ENCODE measurements at places on chromosomes 5 and 9.

GRCh38 chr9:8857068-8857925 is 1057.7 kb upstream of the DMAC1 start:
- DNase-seq = no peak

- no peak for DNase-seq
These were observed 788.9 kb upstream of the GRAMD2B start for GRCh38 chr5:125634216-125634835.

DNA sequence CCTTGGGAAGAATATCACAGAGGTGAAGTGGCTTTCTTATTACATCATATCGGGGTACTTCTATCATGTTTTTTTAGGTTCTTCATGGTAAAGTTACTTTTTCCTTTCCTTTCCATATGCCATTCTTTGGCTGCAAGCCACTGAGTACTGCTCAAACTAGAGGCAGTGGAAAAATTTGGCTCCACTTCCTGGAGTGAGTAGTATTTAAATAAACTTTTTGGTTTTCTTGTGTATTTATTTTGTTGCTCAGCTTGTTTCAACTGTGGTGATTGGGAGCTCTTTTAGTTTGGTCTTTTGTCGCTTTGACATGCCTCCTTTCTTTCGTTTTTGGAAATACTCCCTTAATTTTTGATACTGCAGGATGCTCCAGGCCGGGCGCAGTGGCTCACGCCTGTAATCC is 69.8 kb downstream of the WDR70 start:
- no peak for DNase-seq

DNA sequence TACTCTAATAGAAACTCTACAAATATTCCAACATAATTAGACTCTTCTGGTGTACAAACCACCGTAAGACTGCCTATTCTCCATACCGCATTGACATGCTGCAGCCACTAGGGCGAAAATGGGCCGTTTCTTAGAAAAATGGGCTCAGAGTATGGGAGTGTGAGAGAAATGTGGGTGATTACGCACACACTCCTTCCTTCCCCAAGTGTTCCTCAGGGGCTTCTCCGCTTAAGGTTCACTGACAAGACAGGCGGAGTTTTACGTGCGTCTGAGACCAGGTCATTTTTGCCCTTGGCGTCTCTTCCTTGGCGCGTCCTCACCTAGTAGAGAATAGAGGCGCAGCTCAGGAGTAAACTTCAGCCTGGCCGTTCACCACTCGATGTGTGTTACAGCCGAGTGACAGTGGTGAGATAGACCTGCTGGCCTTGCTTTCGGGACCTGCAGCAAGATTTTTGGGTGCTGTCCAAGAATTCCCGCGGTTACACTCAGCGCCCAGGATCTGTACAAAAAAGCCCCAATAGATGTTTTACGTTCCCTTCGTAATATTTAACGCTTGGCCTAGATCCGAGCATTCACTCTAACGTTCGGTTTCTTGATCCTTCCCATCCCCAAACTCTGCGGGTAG is 1.8 kb upstream of the NTRK2 start:
- no peak for DNase-seq

DNA sequence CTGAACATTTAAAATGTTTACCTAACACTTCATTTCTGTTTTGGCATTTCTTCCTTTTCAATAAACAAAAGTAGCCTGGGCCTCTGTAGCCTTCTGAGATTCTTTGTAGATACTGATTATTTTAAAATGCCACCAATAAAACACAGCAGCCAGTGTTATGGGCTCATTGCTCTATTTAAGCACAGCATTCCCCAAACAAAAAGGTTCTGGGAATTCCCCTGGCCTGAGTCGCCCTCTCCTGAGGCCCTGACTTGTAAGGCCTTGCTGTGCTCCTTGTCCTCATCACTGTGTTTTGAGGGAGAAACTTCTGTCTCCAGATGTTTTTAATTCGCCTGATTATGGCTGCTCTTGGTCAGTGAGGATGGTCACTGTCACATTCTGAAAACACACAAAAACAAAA is 33.0 kb upstream of the CTXN3 start:
- no peak for DNase-seq

DNA sequence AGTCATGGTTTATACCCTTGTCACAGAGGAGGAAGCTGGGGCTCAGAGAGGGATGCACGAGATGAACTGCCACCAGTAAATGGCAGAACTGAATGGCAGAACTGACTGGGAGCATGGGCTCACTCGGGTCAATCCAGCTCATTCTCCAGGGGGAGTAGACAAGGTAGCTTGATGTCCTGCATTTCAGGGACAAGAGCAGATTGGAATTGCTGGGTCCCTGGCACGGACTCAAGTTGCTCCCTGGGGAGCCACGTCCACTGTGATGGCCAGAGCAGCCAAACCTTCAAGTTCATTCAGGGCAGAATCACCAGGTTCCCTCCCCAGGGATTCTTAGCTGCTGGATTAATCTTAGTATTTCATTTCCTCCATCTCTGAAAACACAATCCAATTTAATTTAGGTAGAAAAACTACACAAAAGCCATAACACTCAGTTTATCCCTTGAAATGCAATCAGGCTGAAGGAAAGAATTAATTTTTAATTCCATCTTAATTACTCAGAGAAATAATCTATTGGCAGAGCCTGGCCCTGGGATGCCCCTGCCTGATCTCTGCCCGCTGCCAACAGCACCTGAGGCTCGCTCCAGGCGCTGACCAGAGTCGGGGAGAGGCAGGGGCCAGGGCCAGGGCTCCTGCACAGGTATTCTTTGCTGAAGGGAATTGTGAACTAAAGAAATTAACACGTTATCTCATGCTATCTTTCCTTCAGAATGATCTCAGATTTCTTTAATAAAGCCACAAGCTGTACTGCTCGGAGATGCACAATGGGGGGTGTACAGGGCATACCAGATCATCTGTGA is 42.0 kb upstream of the UNC5A start:
- DNase-seq = no peak

DNA sequence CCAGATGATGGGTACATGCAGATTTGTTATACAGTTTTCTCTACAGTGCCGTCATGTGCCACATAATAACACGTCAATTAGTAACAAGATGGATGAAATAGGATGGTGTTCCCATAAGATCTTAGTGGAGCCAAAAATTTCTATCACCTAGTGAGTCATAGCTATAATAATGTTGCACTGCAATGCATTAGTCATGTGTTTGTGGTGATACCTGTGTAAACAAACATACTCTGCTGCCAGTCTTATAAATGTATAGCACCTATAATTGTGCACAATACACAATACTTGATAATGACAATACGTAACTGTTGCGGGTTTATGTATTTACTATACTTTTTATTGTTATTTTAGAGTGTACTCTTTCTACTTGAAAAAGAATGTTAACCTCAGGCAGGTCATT is 865.4 kb downstream of the MAT2B start:
- DNase-seq = no peak

Measured in activated naive CD4-positive, alpha-beta T cell (primary cell).